ENCODE measurements at places on chromosomes 1 and 21.

GRCh38 chr1:70034403-70034802 lies 171.0 kb downstream of the LRRC40 start:
- DNase-seq = no peak

DNA sequence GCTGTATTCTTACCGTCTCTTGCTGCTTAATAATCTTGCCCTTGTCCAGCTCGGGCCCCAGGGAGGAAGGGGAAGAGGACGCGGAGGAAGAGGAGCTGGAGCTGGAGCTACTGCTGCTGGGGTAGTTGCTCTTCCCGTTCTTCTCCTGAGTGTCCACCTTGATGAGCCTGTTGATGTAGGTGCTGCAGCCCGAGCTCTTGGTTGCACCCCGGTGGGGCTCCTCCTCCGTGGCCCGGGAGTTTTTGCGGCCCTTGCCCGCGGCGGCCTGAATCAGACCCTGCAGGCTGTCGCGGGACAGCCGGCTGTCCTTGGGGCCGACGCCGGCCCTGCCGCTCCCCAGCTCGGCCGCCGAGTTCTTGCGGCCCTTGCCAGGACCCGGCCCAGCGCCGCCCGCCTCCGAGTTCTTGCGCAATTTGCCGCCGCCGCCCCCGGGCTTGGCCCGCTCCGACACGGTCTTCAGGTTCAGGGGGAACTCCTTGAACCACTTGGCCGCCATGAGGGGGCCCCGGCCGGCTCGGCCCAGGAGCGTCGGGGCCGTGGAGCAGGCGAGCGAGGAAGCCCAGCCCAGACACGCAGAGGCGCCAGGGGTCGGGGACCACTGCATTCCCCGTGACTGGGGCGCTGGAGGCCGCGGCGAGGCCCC lies 475 bp upstream of the TDRD10 start:
- DNase-seq = peak; percentile 57

GRCh38 chr1:168261390-168261789 lies 19.3 kb upstream of the TBX19 start:
- no peak for DNase-seq

DNA sequence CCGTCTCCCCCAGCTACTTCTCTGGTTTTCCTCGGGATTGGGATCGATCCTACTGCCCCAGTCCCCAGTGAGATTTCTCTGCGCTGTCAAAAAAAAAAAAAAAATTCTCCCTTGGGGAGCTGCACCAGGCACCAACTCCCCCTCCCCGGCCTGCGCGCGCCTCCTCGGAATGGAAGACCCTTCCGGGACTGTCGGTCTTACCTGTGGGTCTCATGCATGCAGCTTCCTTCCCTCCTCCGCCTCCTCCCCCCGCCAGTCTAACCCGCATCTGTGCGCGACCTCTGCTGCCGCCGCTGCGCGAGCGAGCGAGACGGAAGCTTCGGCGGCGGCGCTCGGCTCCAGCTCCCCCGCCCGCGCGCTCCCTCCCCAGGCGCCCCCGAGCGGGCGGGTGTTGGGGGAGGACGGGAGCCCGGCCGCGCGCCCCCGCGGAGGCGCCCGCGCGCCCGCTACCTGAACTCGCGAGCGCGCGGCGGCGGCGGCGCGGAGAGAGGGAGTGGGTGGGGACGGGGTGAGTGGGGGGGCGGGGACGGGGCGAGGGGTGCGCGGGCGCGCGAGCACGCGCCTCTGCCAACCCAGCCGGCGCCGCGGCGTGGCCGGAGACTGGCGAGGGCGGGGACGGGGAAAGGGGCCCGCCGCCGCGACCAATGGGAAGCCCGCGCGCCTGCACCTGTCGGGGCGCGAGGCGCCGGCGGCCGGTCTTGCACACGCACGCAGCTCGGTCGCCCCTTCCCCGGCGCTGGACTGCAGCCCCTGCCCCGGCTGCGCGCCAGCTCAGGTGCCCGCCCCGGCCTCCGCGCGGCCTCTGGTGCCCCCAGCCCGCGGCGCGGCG lies at the start of gene SUSD4:
Gene SUSD4, minus strand, starts transcription at position 321 of the 829 bp plus-strand sequence. CDS start 751 bp downstream, outside the sequence.
- peak; percentile 78 for DNase-seq

- no peak for DNase-seq
These were observed 5.1 kb downstream of the LMO4 start for GRCh38 chr1:87333692-87334347.

DNA sequence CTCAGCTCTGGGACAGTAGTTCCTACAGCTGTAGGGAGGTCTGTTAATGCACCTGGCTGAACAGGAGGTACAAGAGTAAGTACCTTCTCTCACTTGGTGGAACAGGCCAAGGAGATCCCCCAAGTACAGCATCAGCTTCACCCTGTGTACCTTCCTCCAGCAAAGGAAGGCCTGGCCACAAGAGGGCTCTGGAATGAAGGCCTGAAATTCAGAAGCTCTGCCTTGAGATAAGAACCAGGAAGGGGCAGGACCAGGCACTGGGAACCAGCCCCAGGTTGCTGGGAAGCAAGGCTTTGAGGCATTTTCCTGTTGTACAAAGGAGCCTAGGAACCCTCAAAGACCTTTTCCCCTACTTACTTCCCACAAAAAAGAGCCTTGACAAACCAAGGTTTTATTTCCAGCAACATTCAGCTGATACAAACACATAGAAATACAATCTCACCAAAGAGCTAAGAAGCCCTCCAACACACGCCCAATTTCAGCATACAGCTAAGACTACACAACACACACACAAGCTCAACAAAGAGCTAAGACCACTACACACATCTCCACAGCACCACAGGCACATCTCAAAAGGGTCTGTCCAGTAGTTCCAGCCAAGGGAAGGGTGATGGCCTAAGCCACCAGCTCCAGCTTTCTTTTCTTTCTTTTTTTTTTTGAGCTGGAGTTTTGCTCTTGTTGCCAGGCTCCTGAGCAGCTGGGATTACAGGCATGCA lies 23.5 kb downstream of the F11R start:
- DNase-seq = peak; percentile 56

- peak; percentile 71 for DNase-seq
These were observed 26.7 kb downstream of the DMAP1 start for GRCh38 chr1:44239961-44240371.

All from ecto neural progenitor cell (in vitro differentiated cells).